ENCODE measurements at places on chromosomes 6 and 20.

DNA sequence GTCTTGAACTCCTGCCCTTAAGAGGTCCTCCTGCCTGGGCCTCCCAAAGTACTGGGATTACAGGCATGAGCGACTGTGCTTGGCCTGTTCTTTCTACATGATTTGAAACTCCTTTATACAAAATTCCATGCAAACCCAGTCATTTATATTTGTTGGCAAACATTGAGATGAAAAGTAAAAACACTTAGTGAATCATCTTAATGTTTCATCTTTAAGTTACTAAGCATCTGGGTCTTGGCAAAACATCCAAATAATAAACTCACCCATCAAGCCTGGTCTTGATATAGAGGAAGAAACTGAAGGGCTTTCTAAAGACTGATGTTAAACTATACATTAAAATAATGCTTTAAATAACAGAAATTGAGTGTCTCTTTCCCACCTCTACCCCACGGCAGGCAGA, 95.1 kb downstream of the FUT9 start:
- no peak for DNase-seq

- DNase-seq: no peak
Observed at GRCh38 chr6:32082935-32083334, 26.2 kb downstream of the TNXB start.

GRCh38 chr6:49636713-49637349, at the start of gene RHAG:
Gene RHAG, minus strand, starts transcription at chr6:49636839. Its CDS starts 27 bp downstream, at chr6:49636812.
- DNase-seq: no peak

DNA sequence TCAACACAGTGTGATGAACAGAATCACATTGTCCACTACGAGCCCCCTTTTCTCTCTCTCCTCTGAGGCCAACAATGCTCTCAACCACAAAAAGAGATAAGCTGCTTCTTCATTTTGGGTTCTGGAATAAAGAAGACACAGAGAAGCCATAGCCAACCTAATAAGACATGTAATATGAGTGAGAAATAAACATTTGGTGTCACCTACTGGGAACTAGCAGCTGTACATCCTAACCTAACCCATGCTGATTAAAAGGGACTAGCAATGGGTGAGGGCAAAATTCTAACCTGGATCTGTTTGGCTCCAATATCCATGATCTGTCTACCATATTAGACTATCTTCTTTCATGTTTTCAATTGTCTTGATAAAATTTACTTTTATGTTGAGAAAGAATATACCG, 369.1 kb upstream of the MARCKS start:
- DNase-seq: no peak

GRCh38 chr20:37519508-37520418, 1.3 kb upstream of the NNAT start:
- no peak for DNase-seq

GRCh38 chr6:44012078-44012493, 115.2 kb downstream of the MRPL14 start:
- no peak for DNase-seq

DNA sequence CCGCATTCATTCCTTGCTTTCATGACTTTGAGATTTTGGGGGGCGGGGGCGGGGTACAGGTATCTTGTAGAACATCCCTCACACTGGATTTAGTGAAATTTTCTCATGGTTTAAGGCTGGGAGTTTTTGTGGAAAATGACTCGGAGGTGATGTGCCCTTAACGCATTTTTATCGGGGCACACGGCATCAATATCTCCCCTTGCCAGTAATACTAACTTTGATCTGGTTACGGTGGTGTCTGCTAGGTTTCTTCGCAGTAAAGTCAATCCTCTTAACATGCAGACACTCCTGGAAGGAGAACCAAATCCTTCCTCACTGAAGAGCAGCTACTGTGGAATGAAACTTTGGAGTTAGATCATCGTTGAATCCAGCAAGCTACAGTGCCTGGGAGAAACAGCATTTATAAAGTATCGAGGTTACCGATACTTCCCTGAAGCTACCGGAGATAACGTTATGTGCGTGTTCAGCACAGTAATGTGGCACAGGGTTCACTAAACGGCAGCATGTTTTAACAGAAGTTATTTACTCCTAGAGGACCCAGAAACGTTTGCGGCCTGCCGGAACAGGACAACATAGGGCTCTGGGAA, 1.2 kb upstream of the DYNLRB1 start:
- DNase-seq: no peak

DNA sequence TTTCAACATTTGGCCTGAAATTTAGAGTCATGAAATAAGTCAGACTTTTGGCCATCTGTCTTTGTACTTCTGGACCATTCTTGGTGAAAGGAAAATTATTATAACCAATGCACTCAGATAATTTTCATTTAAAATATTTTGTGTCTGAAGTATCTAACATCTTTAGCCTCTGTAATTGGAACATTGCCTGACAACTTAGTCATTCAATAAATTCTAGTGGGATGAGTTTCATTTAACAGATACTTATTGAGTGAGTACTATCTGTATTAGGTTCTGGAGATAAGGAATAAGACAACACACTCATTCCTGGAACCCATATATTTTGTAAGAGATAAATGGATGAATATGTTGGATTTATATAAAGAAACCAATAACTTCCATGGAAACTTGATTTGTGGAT, 536.0 kb downstream of the BCKDHB start:
- DNase-seq: no peak

- DNase-seq: no peak
Observed at GRCh38 chr20:2691127-2691526, 1.5 kb upstream of the EBF4 start.

DNA sequence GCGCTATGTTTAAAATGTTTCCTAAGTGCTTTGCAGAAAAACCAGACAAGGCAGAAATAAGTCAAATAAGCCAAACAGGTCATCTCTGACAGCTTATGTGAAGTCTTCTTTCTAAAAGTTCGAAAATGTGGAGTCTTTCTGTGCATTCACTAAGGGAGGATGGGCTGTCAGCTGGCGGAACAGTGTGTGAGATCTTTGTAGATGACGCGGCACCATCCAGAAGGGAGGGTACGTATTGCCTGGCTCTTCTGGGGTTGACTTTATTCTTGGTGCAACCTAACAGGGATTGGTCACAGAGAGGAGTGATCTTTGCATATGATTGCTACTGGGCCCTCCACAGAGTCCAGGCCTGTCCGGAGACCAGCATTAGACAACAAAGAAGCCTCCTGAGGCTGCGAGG, 114.5 kb upstream of the EDN1 start:
- no peak for DNase-seq

- DNase-seq: no peak
Observed at GRCh38 chr6:10315658-10316372, 99.1 kb downstream of the TFAP2A start.
